ENCODE measurements at places on chromosomes 11 and 22. TPM values are rescaled to one million over a fixed set of nuclear protein-coding genes. Genes with fewer than 3 reads are reported as not detected.

- no peak overlapping the region for H3K27ac ChIP-seq
- no peaks in the 10 kb centered on the region for H3K36me3 ChIP-seq
- DNase-seq: no peak
- no peak overlapping the region for H3K4me3 ChIP-seq
These were observed 138.9 kb downstream of the CD44 start for GRCh38 chr11:35277827-35278226.

DNA sequence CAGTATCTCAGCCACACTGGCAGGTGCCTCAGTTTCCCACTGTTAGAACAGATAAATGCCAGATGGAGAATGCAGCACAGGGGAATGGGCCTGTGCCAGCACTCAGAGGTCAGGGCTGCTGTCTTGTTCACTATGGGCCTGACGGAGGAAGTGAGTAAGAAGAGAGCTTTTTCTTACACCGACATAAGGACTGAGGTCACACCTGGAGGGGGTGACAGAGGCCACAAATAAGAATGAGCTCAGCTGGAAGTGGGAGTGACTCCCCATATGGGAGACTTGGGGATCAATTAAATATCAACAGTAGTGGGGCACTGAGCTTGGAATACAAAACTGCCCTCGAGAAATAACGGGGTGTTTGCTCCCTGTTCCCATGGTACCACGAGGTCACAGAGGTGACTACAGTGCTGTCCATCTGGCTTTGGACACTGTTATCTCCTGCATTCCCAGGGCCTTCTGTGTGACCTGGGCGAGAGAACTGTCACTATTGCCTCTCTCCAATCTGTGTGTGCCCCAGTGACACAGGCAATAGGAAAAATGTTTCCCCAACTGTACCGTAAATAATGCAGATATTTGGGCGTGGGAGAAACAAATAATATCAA, 94.1 kb upstream of the NNMT start:
- no peak overlapping the region for H3K4me3 ChIP-seq
- H3K4me1 ChIP-seq: peaks cover 3% of the 10 kb centered on the region
- peaks cover 3% of the 10 kb centered on the region for H3K36me3 ChIP-seq
- no peak for DNase-seq
- no peaks in the 10 kb centered on the region for H3K27me3 ChIP-seq
- H3K27ac ChIP-seq: no peak overlapping the region

GRCh38 chr22:44089717-44090570, 65.8 kb downstream of the PARVB start:
- no peak for DNase-seq
- no peaks in the 10 kb centered on the region for H3K36me3 ChIP-seq
- H3K27ac ChIP-seq: no peak overlapping the region

ADSL gene
- 42.5 TPM for total RNA-seq

- no peak overlapping the region for H3K27ac ChIP-seq
- peak overlapping the region; percentile 56 for H3K4me3 ChIP-seq
- H3K4me1 ChIP-seq: peaks cover 1% of the 10 kb centered on the region
- no peaks in the 10 kb centered on the region for H3K36me3 ChIP-seq
These were observed 976 bp downstream of the DEPDC7 start for GRCh38 chr11:33016654-33017053.

- H3K36me3 ChIP-seq: no peaks in the 10 kb centered on the region
- H3K27ac ChIP-seq: no peak overlapping the region
- no peaks in the 10 kb centered on the region for H3K4me1 ChIP-seq
- peak; percentile 16 for DNase-seq
- no peaks in the 10 kb centered on the region for H3K27me3 ChIP-seq
- no peak overlapping the region for H3K4me3 ChIP-seq
These were observed 4.4 kb downstream of the SLC2A11 start for GRCh38 chr22:23862103-23862502.

GRCh38 chr11:36238036-36238631, 51.1 kb downstream of the COMMD9 start:
- H3K27me3 ChIP-seq: no peaks in the 10 kb centered on the region
- no peak for DNase-seq
- H3K36me3 ChIP-seq: no peaks in the 10 kb centered on the region
- no peaks in the 10 kb centered on the region for H3K4me1 ChIP-seq
- H3K4me3 ChIP-seq: no peak overlapping the region
- no peak overlapping the region for H3K27ac ChIP-seq

DNA sequence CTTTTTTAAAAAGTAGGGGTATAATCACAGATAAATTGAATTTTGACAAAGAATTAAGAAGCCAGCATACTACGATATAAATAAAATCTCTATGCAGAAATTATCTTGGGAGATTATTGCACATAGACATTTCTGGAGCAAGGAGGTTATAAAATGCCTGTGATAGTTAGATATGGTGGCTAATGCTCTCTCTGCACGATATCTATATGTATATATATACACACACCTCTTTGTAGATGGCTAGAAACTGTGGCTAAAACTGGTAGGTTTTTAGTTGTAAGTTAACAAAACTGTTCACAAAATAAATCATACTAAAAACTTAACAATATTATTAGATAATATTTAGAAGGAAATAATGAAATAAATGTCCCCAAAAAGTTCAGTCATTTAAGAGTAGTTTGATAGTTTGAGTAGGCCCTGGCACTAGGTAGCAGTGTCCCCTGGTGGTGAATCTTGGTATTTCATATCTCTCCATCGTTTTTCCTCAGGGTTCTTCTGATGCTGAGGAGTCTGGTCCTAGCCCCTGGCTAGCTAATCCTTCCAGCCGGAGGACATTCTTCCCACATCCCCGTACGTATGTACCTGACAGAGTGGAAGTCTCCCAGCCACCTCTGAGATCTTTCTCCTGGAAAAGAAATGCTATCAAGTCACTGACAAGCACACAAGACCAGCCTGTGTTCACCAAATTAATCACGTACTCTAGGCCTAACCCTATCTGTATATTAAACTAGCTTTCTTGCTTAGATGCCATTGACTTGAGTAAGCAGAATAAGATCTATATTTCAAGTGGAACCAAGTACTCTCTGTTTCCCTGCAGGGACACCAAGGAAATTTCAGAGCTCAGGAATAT, 32.2 kb downstream of the ART5 start:
- no peaks in the 10 kb centered on the region for H3K27me3 ChIP-seq
- H3K4me1 ChIP-seq: no peaks in the 10 kb centered on the region
- no peak overlapping the region for H3K4me3 ChIP-seq

DNAJB7 gene
- not detected for total RNA-seq

- H3K36me3 ChIP-seq: no peaks in the 10 kb centered on the region
- DNase-seq: no peak
- no peaks in the 10 kb centered on the region for H3K27me3 ChIP-seq
- no peak overlapping the region for H3K27ac ChIP-seq
These were observed 118.2 kb downstream of the DSCAML1 start for GRCh38 chr11:117678658-117679406.

DNA sequence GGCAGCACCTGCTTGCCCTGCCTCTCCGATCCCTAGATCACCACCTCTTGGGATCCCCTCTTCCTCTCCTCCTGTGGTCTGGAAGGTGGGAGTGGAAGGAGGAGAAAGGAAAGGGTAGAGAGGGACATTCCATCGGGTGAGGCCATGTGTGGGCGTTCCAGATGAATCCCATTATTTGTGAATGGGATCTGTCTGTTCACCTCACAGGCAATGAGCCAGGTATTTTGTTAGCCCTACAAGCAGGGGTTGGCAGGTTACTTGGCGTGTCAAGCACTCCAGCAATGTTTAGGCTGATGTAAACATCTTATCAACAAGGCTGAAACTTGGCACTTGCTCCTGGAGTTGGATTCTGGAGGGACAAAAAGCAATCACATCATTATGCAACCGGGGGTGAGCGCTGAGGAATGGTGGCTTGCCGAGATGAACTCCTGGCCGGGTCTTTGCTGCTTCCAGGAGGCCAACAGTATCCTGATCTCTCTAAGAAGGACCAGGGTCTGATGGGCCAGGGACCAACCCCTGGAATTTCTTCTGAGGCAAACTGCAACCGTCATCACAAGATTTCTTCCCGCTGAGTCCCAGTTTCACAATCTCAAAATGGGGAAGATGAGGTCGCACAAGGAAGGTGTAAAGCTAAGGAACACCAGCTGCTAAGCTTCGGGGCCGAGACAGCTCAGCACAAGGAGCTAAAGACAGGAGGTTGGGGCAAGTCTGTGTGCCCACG, 7.8 kb downstream of the ADAMTS8 start:
- H3K4me1 ChIP-seq: no peaks in the 10 kb centered on the region
- no peak overlapping the region for H3K4me3 ChIP-seq
- no peak for DNase-seq

DNA sequence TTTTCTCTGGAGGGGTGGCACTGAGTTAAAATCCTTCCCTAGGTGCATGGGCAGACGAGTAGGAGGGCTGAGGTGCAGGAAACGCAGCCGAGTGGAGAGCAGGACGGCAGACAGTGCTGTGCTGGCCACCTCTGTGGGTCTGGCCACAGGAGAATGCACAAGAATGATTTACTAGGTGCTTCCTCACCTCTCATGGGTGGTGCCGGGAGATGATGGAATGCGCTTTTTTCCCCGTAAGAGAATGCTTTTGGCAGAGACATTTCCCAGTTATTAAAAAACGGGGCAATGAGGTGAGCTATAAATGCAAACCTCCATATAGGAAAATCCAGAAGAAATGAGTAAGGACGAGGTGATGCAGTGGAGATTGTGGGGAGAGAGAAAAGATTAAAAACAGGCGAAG, 86.1 kb downstream of the ADAMTS15 start:
- H3K27me3 ChIP-seq: no peaks in the 10 kb centered on the region
- H3K27ac ChIP-seq: no peak overlapping the region
- peaks cover 5% of the 10 kb centered on the region for H3K4me1 ChIP-seq
- DNase-seq: no peak
- no peaks in the 10 kb centered on the region for H3K36me3 ChIP-seq
- no peak overlapping the region for H3K4me3 ChIP-seq

ACTN3 gene
- 0.16 TPM for total RNA-seq

- H3K27ac ChIP-seq: no peak overlapping the region
- no peaks in the 10 kb centered on the region for H3K27me3 ChIP-seq
- H3K4me3 ChIP-seq: no peak overlapping the region
These were observed 105.7 kb upstream of the LUZP2 start for GRCh38 chr11:24391167-24391566.

- H3K27ac ChIP-seq: no peak overlapping the region
- no peaks in the 10 kb centered on the region for H3K36me3 ChIP-seq
- no peaks in the 10 kb centered on the region for H3K27me3 ChIP-seq
These were observed 200.5 kb upstream of the CHORDC1 start for GRCh38 chr11:90423378-90423777.

- DNase-seq: no peak
- no peaks in the 10 kb centered on the region for H3K4me1 ChIP-seq
- H3K4me3 ChIP-seq: no peak overlapping the region
- H3K27ac ChIP-seq: no peak overlapping the region
- H3K27me3 ChIP-seq: no peaks in the 10 kb centered on the region
- H3K36me3 ChIP-seq: no peaks in the 10 kb centered on the region
These were observed 86.6 kb downstream of the TSPAN18 start for GRCh38 chr11:44813401-44813800.

GRCh38 chr11:101129203-101129943, at the start of gene PGR:
Gene PGR (minus strand): TSS chr11:101129813. CDS start chr11:101129070, 743 bp downstream.
- H3K27ac ChIP-seq: peak within 1 kb of the TSS; percentile 3
- H3K4me1 ChIP-seq: no peaks in the 10 kb centered on the region
- no peaks in the 10 kb centered on the region for H3K36me3 ChIP-seq
- H3K4me3 ChIP-seq: peak within 1 kb of the TSS; percentile 77

GRCh38 chr11:8369592-8370205, 106.0 kb upstream of the LMO1 start:
- no peak for DNase-seq
- H3K4me1 ChIP-seq: no peaks in the 10 kb centered on the region
- H3K27me3 ChIP-seq: no peaks in the 10 kb centered on the region

MMP1 gene
- total RNA-seq: 0.82 TPM

UCP3 gene
- total RNA-seq: 4.0 TPM

CARD16 gene
- 16.2 TPM for total RNA-seq

DNA sequence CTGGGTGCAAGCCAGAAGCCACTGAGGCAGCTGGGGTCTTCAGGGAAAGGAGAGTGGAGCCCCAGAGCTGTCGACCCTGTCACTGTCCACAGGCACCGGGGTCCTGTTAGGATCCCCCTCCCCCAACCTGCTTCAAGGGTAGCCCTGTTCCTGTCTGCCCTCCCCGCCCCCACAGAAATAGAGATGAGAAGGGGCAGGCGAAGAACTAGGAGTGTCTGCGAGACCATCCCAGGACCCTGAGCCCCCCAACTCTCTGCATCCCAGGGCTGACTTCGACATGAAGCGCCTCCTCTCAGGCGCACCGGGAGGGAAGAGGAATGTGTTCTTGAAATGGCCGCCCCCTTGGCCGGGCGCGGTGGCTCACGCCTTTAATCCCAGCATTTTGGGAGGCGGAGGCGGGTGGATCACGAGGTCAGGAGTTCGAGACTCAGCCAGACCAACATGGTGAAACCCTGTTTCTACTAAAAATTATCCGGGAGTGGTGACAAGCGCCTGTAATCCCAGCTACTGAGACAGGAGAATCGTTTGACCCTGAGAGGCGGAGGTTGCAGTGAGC, 607 bp upstream of the ZNF70 start:
- H3K4me3 ChIP-seq: peak overlapping the region; percentile 82
- H3K36me3 ChIP-seq: no peaks in the 10 kb centered on the region
- H3K27ac ChIP-seq: peak overlapping the region; percentile 88
- peak; percentile 79 for DNase-seq

- peak; percentile 39 for DNase-seq
- no peaks in the 10 kb centered on the region for H3K4me1 ChIP-seq
- H3K27me3 ChIP-seq: no peaks in the 10 kb centered on the region
- no peak overlapping the region for H3K4me3 ChIP-seq
- H3K27ac ChIP-seq: no peak overlapping the region
These were observed 2.5 kb downstream of the MRGPRG start for GRCh38 chr11:3216027-3216525.

DNA sequence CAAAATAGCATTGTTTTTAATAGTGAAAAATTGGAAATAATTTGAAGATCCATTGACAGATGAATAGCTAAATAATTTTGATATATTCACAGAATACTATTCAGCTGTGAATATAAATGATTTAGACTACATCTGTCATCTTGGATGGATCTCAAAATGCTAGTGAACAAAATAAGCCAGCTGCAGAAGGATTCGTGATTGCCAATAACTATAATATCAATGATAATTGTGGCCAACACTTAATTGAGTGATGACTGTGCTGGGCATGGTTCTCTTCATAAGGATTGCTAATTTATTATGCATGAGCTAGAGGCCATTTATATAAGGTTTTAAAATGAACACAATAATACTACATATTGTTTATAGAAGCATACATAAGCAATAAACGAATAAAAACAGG, 60.4 kb downstream of the CTTN start:
- H3K36me3 ChIP-seq: no peaks in the 10 kb centered on the region
- H3K27me3 ChIP-seq: no peaks in the 10 kb centered on the region
- H3K27ac ChIP-seq: no peak overlapping the region
- no peaks in the 10 kb centered on the region for H3K4me1 ChIP-seq
- H3K4me3 ChIP-seq: no peak overlapping the region

FREY1 gene
- total RNA-seq: 1.0 TPM
